ENCODE measurements at places on chromosomes 13 and 19.

GRCh38 chr13:44131069-44131614, 242.5 kb upstream of the SERP2 start:
- no peak for DNase-seq

DNA sequence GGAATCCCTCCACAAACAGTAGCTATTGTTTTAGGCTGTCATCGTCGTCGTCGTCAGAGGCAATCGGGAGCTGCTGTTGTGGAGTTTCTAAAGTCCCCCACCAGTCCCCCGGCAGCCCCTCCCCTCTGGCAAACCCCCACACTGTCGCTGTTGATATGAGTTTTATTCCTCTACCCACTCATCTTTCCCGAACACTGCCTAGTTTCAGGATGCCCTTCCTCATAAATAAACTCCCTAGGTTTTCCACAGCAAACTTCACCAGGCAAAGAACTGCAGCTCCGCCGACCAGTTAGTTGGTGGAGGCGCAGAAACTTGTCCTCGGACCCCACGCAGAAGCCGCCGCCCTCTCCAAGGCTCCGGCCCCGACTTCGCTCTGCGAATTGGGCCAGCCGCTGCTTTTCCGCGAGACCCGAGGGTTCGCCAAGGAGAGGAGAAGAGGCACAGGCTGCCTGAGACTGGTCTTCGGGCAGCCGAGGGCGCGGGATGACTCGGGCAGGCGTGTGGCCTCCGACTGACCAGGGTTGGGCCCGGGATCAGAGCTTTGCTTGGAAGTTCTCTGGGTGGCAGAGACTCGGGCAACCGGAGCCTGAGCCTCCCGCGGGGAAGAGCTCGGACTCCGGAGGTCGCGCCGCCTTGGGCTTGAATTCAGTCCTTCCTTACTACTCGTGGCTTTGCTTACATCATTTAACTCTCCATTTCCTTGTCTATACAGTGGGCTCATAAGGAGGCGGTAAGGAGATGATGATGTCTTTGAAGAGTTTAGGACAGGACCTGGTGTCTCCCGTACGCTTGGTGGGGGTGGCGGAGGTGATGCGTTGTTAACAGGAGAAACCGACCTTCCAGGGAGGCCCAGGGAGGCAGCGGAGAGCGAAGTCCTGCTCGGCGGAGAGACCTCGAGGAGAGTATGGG, 7.9 kb downstream of the PDX1 start:
- no peak for DNase-seq

- DNase-seq: no peak
These were observed 7.5 kb downstream of the ZNF331 start for GRCh38 chr19:53545271-53546065.

DNA sequence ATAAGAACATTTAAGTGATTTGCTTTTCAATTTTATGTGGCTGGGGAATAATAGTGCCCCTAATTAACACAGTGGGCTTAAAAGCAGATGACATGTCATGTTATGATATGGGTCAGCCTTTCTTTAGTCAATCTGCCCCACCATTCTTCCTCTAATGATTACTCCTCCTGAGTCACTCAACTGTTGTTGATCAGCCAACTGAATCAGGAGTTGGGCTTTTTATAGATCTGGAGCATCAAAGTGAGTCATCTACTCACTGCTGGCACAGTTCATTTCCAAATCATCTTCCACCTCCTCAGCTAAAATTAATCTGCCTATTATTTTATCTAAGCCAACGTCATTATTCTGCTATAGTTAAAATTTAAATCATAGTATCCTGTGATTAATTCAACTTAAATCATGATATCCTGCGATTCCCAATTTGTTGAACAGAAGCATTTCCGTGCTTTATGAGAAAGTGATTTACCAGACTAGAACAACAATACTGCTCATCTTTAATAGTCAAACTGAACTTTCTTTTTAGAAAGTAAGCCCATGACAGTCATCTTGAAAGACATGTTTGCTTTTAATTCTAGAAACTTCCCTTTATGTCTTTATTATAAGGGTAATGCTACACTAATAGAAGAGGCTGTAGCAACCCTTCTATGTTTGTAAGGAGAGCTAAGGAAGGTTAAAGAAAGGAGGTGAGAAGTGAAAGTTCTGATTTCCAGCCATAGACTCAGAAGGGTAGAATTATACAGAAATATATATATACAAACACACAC, 551.4 kb downstream of the TBC1D4 start:
- DNase-seq: no peak

DNA sequence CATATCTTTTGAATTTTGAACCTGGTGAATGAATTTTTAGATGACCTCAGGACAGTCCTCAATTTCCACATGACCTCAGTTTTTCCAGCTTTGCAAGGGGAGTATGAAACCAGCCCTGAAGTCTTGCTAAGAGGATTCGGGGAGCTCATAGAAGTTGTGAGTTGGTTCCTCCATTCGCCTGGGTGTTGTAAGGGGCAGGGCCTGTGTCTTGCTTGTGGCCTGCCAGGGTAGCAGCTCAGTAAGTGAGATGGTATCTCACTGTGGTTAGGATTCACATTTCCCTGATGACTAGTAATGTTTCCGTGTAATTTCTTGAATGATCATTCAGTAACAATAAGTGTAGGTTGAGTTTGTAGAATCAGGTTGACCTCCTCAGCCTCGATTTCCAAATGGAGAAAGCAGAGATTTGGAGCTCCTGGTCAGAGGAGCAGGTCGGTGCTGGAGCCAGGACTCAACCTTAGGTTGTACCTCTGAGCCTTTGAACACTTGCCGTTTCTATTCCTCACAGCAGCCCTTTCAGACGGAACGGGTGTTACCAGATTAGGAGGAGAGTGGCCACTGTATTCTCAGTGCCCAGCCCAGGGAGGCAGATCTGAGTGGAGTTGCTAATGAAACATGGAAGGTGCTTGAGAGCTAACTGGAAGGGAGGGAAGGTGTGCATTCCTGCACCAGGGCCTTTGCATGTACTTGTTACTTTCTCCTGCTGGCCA, 14.6 kb downstream of the NACC1 start:
- no peak for DNase-seq

GRCh38 chr13:101115762-101116171, 300.5 kb downstream of the NALCN start:
- DNase-seq: no peak

GRCh38 chr13:106418556-106418955, 116.9 kb downstream of the EFNB2 start:
- no peak for DNase-seq

- DNase-seq: no peak
These were observed 418.1 kb downstream of the TSHZ3 start for GRCh38 chr19:30930941-30931706.

DNA sequence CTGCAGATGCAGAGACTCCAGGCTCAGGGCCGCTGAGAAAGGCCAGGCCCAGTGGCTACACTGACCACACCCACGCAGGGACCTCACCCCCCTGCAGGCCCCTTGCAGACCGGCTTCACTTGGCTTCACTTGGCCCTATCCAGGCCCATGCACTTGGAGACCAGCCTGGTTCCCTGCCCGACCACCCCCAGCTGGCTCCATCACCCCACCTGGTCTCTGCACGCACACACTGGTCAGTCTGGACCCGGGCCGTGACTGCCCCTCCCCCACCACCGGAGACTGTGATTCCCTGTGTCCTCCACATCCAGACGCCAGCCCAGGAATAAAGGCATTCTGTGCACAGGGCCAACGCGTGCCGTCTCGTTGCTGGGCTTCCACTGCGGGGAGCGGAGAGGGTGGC, 4.9 kb upstream of the EBI3 start:
- no peak for DNase-seq

DNA sequence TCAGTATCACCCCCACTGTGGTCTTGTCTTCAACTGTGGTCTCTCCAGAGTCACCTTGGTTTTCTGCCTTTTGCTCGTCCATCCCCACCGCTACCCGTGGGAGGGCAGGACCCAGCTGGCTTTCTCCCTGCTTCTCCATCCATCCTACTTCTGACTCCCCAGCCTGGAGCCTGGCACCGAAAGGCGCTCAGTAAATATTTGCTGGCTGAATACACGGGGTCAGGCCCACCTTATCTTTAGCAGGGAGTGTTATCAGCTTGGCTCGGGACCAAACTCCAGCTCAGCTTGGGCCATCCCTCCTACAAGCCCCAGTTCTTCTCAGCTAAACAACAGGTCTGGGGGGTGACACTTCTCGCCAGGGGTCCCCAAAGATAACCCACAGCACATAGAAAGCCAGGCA, 62.0 kb upstream of the KLF2 start:
- DNase-seq: no peak

- DNase-seq: no peak
These were observed 679 bp upstream of the CDADC1 start for GRCh38 chr13:49246850-49247642.

Measured in left kidney (tissue), 8 donors.